NCI-H1105 (cell line): ENCODE measurements at places on chromosomes 6 and 20.

- DNase-seq: no peak
Measured at GRCh38 chr6:111846492-111847409, 26.5 kb downstream of the FYN start.

DNA sequence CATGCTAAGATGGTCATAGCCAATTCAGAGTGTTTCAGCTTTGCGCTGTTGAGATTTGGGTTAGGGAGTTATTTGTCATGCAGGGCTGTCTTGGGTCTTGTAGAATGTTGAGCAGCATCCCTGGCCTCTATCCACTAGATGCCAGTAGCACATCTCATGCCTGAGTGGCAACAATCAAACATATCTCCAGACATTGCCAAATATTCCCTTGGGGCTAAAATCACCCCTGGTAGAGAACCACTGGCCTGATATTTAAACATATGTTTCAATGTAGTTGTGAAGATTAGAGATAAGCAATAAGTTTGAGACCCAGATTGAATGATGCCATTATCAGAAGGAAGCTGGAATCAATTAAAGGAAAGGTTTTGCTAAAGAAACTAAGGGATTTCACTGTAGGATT, 463.3 kb downstream of the DOK5 start:
- no peak for DNase-seq

GRCh38 chr6:33420491-33421343, 852 bp downstream of the SYNGAP1 start:
- no peak for DNase-seq

- no peak for DNase-seq
Measured at GRCh38 chr6:31908791-31909190, 6.9 kb upstream of the ZBTB12 start.

- DNase-seq: no peak
Measured at GRCh38 chr20:10453241-10453640, 18.1 kb downstream of the SLX4IP start.

DNA sequence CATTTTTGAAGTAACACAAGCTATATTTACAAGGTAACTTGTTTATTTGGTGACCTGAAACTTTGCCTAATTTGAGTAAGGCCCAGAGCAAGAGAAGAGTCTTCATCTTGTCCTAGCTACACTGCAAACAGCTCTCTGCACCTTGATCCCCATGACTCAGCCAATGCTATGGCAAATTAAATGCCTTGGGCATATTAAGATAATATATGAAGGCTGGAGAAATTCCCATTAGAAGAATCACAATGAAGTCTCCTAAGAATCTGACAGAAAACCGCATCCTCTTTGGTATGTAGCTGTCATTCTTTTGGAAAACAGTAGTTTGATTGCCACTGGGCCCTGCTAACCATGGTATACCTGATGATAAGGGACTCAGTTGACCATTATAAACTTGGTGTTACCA, 204.5 kb downstream of the UBE3D start:
- DNase-seq: no peak
